ENCODE measurements at places on chromosomes 16 and 17.

- no peak for DNase-seq
Measured at GRCh38 chr16:65414284-65414984, 292.6 kb upstream of the CDH11 start.

GRCh38 chr16:47499080-47499699 lies 38.1 kb downstream of the PHKB start:
- DNase-seq: no peak

GRCh38 chr16:68229431-68230175 lies 6.3 kb downstream of the ESRP2 start:
- DNase-seq: peak; percentile 51

DNA sequence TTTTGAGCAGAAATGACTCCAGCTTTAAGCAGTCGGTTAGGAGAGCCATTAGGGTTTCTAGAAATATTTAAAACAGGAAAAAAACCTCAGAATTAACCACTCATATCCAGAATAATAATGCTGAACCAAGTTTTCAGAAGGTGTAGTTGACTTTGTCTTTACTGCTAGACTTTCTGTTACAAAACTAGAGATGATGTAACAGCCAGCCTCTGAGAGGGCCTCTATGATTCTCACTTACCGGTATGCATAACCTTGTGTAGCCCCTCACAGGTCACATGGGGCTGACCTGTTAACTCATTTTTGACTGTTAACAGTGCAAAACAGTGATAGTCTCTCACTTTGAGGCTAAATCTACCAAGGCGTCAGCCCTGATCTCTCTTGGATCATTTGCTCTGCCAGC lies 74.3 kb downstream of the TEX14 start:
- no peak for DNase-seq

DNA sequence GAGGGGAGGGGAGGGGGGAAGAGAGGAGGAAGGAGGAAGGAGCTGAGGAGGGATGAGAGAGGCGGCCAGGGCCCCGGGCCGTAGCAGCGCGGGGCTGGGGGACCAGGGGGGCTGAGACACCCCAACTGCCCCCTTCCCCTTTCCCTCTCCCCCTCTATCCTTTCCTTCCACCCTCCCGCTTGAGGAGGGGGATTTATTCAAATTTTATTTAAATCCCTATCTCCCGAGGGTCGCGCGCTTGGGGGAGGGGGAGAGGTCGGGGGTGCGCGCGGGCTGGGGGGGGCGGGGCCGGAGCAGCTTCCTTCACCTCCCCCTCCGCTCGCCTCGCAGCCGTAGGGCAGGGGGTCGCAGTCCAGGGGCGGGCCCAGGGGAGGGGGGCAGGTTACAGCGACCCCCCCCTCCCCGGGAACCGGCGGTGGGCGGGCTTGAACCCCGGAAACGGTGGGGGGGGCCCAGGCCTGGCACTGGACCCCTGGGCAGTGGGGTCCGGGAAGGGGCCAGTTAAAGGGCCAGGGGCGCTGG lies at the start of gene FBXL19:
Gene FBXL19 (plus strand): TSS at position 19 of the 522 bp plus-strand sequence. CDS start 2,183 bp downstream, outside the sequence.
- no peak for DNase-seq

DNA sequence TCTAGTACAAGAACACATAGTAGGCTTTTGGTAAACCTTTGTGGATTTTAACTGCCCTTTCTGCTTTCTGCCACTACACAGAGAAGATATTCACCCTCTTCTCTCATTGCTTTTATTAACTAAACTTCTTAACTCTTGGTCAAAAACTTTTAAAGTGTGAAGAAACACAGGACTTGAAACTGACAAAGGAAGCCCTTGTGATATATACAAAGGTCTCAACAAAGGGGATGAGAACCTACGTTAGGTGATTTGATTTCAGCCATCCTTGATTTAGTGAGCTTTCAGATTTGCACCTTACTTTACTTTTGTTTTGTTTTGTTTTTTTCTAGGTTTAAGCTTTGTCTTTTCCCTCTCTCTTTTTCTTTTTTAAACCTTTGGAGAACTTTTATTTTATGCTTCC lies 66.9 kb downstream of the TBX4 start:
- DNase-seq: no peak

- peak; percentile 78 for DNase-seq
Measured at GRCh38 chr17:74808714-74809430, 32.7 kb upstream of the NAT9 start.

DNA sequence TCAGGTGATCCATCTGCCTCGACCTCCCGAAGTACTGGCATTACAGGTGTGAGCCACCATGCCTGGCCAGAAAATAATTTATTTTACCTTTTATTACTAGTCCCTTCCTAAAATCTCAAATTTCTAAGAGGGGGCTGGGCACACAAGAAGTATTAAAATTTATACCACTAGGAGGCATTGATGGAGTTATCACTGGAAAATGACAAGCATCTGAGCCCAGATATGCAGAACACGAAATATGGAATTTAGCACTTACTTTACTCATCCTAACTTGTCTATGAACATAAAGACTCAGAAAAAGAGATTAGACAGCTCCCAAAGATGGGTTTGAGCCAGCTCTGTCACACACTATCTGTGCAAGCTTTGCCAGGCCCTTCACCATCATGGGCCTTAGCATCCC lies 46.4 kb downstream of the STAT5A start:
- no peak for DNase-seq

GRCh38 chr17:50051082-50051576 lies 4.8 kb upstream of the ITGA3 start:
- no peak for DNase-seq

GRCh38 chr16:15576960-15577958 lies 65.7 kb downstream of the MARF1 start:
- no peak for DNase-seq

GRCh38 chr16:88505405-88506082 lies 52.5 kb downstream of the ZFPM1 start:
- DNase-seq: peak; percentile 96

DNA sequence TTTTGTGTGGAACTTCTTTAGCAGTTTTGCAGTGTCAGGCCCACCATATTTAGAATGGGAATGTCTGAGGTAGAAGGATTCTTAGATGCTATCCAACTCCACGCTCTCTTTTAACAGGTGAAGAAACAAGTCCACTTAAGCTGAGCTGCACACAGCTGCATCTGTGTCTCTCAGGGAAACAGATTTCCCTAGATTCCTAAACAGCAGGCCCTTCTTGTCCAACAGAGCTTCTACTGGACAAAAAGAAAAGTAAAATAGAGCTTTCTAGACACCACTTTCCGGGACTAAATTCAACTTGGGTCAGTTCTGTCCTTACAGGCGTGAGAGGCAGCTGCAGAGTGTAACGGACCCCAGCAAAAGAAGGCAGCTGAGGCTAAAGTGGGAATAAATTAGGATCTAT lies 51.7 kb downstream of the SNX11 start:
- DNase-seq: no peak
